ENCODE measurements at places on chromosomes 7 and 10.

- DNase-seq: no peak
Observed at GRCh38 chr7:117347962-117348672, 25.3 kb upstream of the WNT2 start.

DNA sequence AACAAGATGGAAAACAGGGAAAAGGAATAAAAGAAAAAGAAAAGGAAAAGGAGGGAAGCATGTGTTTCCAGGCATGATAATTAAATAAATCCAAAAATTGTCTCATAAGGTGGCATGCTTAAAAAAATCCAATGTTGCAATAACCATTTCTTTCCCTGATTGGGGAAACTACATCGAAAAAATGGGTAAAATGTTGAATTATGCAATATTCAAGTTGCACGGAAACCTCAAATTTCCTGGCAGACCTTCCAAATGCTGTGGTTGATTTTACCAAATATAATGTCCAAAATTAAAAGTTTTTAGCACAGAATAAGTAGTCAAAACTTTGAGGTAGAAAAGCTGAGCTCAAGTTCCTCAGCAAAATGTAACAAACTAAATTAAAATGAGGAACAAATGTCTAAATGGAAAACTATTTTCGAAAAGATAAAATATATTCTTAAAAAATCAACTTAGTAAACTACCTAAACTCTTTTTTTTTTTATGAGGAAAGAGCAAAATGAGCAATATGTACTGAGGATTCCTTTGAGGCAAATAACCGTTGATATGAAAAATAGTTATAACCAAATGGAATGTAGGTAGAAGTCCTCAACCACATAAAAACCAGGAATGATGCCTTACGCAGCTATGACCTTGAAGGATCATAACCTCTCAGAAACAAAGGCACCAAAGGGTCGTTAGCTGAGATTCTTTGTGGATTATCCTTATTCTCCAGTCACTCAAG, 52.6 kb downstream of the MACC1 start:
- no peak for DNase-seq

DNA sequence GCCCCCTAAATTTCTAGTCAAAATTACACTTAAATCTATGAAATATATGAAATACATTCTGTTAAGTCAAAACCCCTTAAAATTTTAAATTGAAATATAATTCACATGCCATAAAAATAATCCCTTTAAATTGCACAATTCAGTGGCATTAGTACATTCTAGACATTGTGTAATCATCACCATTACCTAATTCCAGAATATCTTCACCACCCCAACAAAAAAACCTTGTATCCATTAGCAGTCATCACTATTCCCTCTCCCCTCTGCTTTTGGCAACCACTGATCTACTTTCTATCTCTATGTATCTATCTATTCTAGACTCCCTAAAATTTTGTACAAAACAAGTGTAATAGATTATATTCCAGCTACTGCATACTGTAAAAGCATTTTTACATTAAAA, 261.2 kb downstream of the GLI3 start:
- DNase-seq: no peak

DNA sequence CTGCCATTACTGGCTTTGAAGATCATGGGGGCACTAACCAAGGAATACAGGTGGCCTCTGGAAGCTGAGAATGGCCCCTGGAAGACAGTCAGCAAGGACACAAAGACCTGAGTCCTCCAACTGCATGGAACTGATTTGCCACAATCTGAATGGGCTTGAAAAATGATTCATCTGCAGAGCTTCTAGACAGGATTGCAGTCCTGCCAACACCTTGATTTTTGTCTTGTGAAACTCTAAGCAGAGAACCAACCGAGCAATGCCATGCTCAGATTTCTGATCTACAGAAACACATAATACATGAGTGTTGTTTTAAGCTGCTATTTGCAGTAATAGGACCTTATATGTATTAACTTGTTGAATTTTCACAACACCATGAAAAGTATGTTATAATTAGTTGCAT, 66.1 kb upstream of the SLC13A1 start:
- no peak for DNase-seq

DNA sequence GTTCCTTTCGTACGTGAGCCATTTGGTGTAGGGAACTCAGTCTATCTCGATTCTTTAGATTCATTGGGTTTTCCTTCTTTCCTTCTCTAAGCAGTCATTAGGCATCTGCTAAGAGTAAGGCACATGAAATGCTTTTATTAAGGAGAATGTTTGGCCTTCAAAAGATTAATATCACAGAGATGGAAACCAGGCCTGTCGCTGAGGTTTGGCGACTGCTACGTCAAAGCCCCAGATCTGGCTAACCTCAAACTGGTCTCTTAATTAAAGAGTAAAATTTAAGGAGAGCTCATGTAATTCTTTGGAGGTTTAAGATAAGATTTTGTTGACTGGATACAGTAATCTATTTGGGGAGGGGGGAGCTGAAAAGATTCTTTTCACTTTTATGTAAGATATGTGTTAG, 189.8 kb downstream of the JCAD start:
- DNase-seq: no peak

DNA sequence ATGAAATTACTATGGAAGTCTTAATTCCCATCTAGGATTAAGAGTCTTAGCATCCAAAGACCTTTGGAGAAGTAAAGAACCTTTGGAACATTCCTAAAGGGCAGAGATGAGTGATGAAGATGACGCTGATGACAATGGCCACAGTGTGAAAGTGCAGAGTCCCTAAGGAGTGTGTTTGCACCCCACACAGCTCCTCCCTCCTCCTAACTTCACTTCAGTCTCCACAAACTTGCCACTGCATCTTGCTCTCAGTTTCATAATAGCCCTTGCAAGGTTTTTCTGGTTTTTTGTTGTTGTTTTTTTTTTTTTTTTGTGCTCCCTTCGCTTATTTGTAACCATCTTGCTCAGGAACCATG, 117.5 kb upstream of the ANLN start:
- no peak for DNase-seq

- DNase-seq: no peak
Observed at GRCh38 chr10:77104459-77104980, 533.1 kb downstream of the KCNMA1 start.

- no peak for DNase-seq
Observed at GRCh38 chr7:108016841-108017775, 14.1 kb upstream of the LAMB1 start.

GRCh38 chr7:138903186-138903820, 77.9 kb downstream of the KIAA1549 start:
- DNase-seq: no peak

DNA sequence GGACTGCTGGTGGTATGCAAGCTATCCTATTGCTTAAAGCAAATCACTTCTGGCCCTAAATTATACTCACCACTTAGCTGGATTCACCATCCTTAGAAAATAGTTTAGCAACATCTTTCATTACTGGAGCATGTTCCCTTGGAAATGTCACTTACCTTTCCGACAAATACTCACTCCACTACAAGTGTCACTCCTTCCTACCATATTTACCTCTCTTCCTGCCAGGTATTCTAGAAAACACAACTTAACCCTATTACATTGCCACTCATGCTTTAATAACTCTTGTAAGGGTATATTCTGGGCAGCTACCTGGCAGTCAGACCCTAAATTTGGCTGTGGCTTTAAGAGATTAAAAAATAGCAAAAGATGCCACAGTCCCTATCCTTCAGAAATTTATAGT, 37.5 kb upstream of the CTNNA3 start:
- DNase-seq: no peak

- no peak for DNase-seq
Observed at GRCh38 chr10:78769526-78769925, 299.2 kb upstream of the ZMIZ1 start.

GRCh38 chr7:116897661-116898060, 35.3 kb downstream of the CAPZA2 start:
- DNase-seq: no peak

DNA sequence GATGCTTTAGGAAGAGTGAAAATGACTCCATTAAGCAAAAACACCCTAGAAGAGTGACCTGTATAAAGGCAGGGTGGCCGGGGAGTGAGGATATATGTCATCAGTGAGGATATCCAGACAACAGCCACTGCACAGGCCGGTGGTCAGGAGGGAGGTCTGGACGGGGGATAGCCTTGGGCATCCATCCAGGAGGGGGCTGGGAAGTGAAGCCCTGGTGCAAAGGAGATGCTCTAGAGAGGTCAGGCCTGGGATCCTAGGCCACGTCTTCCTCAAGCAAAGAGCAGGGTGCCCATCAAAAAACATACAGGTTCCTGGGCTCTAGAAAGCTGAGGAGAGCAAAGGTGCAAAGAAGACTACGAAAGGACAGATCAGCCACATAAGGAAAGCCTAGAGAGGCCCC, 25.6 kb downstream of the FAM171A1 start:
- no peak for DNase-seq

- no peak for DNase-seq
Observed at GRCh38 chr7:83155407-83155806, 7.3 kb downstream of the PCLO start.

- DNase-seq: no peak
Observed at GRCh38 chr10:11353006-11353896, 258.2 kb downstream of the USP6NL start.

DNA sequence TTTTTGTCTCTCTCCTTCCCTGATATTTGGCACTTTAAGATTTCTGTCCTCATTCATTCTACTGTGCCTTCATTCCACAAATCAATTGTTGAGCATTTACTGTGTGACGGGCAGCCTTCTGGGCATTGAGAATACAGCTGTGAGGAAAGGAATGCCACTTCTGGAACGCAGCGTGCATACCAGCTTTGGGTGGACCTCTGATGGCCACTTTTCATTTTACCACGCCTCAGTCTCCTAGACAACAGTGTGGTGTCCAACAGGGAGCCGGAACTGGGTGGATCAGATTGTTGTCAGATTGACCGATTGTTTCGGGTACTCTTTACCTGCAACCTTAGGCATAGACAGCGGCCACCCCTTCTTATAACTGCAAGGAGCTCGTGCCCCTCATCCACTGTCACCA, 222.7 kb upstream of the DPP6 start:
- no peak for DNase-seq

GRCh38 chr7:37230221-37230620, 218.4 kb downstream of the ELMO1 start:
- no peak for DNase-seq

GRCh38 chr7:8380130-8380529, 53.3 kb upstream of the NXPH1 start:
- no peak for DNase-seq

- DNase-seq: no peak
Observed at GRCh38 chr10:17872191-17873091, 63.3 kb downstream of the MRC1 start.

- peak; percentile 92 for DNase-seq
Observed at GRCh38 chr10:14878266-14879123, at the start of gene SUV39H2. Gene SUV39H2 (plus strand): TSS chr10:14878866. CDS start chr10:14878889, 23 bp downstream.

GRCh38 chr7:107999779-108000560, 3.0 kb downstream of the LAMB1 start:
- no peak for DNase-seq

- DNase-seq: no peak
Observed at GRCh38 chr7:77702968-77703472, 6.8 kb downstream of the RSBN1L start.

DNA sequence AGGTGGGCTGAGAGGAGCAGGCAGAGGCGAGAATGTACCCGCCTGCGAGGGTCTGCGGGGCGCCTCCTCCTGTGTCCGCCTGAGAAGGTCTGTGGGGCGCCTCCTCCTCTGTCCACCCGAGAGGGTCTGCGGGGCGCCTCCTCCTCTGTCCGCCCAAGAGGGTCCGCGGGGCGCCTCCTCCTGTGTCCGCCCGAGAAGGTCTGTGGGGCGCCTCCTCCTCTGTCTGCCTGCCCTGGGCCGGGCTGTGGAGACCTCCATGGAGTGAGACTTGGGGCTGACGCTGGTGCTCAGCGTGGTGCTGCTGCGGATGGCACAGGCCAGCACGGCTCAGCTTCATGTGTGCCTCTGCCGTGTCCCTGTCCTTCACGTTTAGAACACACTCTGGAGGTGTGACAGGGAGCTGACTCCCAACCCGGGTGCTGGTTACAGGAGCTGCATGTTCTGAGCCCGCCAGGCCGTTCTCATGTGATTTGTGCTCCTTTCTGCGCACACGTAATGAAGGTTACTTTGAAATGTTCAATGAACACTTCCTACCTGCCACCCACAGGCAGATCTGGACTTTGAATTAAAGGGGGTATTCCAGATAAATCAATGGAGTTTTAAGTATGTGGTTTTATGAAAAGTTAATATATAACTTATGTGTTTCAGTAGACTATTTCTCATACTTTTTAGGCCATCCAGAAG, 20.5 kb upstream of the GET4 start:
- DNase-seq: no peak

DNA sequence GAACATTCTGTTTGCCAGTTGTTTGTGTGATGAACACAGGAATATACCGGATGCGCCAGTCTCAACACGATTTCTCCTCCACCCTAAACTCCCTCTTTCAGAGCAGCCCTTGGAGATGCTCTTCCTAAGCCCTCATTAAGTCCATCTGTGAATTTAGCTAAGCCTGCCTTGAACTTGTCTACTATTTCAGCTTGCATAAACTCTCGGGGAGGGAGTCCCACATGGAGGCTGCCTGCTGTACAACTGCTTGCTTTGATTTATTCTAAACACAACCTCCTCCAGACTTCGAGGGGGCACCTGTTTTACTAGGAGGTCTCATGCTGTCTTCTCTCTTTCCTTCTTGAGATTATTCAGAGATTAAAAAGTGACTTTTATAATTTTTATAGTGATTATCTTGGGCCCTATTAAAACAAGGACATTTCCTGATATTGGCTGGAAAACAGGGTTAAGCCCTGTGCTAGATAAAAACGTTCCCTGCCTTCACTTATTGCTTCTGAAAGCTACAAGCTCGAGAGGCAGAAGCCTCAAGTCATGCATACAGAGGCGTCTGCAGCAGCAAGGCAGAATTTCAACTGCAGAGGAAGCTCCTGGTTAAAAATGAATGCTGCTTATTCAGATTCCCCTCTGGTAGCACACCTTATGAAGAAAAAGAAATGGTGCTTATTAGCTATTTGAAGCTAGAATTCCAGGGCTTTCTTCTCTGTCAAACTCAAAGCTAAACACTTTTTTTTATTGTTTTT, 174.3 kb downstream of the FANK1 start:
- DNase-seq: no peak

DNA sequence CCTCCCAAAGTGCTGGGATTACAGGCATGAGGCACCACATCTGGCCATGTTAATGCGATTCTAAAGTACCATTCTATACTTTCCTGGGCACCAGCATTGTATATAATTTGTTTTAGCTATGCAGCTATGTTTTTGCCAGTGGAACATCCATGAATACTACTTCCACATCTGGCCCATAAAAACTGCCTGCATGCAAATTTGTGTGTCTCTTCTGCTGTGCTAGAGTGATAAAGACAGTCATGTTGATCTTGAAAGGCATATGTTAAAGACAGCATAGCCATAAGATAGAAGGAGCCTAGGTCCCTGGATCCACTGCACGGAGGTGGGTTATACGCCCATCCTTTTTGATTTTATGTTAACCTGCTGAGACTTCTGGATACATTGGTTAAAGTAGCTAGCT, 52.3 kb downstream of the HACD1 start:
- no peak for DNase-seq
